ENCODE measurements at places on chromosomes 5 and 9. TPM values are rescaled to one million over a fixed set of nuclear protein-coding genes. Genes with fewer than 3 reads are reported as not detected.

Gene SGCD
- 0.06 TPM for total RNA-seq

Gene PCDHGA5
- 0.63 TPM for total RNA-seq

Gene LVRN
- 0.58 TPM for total RNA-seq

DNA sequence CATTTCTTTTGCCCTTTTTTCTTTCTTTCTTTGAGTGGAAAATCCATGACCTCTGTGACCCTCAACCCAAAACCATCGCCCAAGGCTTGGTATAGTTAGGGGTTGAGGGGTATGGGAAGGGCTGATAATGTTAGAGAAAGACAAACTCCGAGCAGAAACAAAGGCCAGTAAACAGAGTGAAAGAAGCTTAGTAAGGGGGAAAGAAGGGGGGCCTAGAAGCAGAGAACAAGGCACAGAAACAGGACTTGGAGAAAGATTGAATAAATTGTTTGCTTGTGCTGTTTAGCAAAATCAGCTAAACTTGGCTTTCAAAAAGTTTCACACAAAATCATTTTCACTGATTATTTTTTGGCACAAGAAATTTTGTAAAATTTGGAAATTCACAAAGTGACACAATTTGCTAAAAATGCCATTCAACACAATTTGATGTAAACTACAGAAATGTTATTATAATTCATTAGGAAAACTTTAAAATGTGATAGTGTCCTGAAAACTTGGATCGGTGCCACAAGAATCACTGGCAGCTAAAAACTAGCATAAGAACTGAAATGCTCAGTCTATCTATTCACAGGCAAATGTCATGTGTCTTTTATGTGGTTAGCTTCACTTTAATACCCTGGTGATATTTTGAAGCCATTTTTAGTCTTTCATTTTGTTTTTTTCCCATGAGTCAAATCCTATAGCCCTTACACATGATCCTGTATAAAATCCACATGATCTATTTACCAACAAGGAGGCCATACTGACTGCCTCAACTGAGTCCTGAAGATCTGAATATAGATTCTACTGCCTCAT, 276.4 kb downstream of the NR2F1-AS1 start:
- DNase-seq, result no peak

GRCh38 chr5:53123702-53124101, 14.1 kb upstream of the MOCS2 start:
- DNase-seq, result no peak

GRCh38 chr9:100819980-100820379, 208.5 kb upstream of the PLPPR1 start:
- DNase-seq, result no peak

DNA sequence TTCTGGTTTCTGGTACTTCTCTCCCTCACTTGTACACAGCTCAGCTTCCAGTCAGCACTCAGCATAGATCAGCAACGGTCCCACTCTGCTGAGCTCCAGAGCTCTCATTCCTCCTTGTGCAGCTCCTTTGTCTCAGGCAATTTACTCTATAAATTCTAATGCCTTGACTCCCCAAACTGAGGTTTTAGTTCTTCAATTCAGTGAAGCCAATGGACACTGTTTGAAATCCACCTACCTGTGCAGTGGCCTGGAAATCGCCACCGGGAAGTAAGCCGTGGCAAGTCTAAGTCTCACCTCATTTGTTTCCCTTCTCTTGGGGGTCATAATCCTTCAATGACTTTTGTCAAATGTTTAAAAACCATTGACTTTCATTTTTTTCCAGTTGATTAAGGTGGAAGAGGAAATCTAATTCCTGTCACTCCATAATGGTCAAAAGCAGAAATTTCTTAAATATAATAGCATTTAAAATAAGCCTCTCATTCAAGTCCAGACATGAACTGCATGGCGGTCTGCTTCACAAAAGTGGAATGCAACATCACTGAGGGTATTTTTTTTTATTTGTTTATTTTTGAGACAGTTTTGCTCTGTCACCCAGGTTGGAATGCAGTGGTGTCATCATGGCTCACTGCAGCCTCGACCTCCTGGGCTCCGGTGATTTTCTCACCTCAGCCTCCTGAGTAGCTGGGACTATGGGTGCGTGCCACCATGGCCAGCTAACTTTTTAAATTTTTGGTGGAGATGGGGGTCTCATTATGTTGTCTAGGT, 79.6 kb downstream of the C7 start:
- DNase-seq, result no peak

DNA sequence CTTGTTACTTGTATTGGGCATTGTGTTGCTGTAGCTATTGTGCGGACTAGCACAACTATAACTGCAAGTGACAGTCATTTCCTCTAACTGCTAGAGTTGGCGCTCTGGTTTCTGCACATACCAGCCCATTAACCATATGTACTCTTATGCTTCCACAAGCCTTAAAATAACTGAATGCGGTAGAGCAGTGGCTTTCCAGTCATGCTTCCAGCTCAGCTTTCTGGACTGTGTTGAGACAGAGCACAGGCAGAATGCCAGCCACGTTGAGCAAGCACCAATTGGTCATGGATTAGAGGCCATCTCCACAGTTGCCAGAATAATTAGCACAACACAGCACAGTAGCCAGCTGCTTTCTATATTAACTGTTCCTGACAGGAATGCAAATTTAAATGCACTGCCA, 12.2 kb downstream of the INVS start:
- peak; percentile 86 for DNase-seq
